Muscle of leg (tissue), 16 donors: ENCODE measurements at places on chromosomes 1 and 21. TPM values are rescaled to one million over a fixed set of nuclear protein-coding genes. Genes with fewer than 3 reads are reported as not detected.

SYT2 gene
- 0.04 TPM for total RNA-seq

TNNI3K gene
- 2.2 TPM for total RNA-seq

ACADM gene
- total RNA-seq: 59.8 TPM

FCER1A gene
- 0.49 TPM for total RNA-seq

NGF gene
- 3.2 TPM for total RNA-seq

GRCh38 chr1:202860744-202861419, 28.1 kb downstream of the RABIF start:
- H3K4me1 ChIP-seq: peaks cover 15% of the 10 kb centered on the region
- H3K27me3 ChIP-seq: no peaks in the 10 kb centered on the region
- H3K4me3 ChIP-seq: peak overlapping the region; percentile 72
- peak; percentile 25 for DNase-seq
- H3K27ac ChIP-seq: no peak overlapping the region

DNA sequence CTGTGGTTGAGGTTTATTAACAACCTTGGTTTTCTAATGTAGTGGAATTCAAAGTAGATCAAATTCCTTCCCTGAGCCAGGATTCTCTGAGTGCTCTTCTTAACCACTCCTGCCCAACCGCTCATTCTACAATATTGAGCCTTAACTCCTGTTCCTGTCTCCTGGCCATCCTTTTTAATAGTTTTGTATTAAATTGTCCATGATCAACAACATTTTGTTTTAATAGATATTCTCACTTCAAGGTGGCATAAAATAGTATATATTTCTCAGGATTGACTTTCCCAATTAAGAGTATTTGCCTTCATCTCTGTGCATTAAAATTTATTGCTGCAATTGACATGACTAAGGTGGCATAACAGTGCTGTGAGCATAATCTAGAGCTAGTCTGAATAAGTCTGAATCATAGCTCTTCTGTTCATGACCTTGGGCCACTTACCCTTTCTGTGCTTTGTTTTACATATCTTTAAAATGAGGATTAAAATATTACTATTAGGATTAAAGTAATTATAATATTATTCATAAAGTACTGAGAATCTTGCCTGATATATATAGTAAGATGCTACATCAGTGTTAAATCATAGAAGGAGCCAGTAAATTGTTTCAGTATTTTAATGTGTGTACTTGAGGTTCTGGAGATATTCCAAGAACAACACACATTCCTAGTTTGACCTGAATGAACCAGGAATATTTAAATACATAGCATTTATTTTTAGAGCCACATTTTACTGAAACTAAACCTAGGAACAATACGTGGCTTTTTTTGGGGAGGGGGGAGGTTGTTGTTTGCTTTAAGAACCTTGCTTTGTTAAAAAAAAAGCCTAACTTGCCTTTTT, 76.4 kb downstream of the ADGRL2 start:
- H3K36me3 ChIP-seq: no peaks in the 10 kb centered on the region
- no peak overlapping the region for H3K27ac ChIP-seq
- peaks cover 5% of the 10 kb centered on the region for H3K4me1 ChIP-seq
- H3K4me3 ChIP-seq: no peak overlapping the region
- no peak for DNase-seq
- H3K27me3 ChIP-seq: no peaks in the 10 kb centered on the region

GRCh38 chr1:87887100-87887499, 558.4 kb downstream of the LMO4 start:
- H3K27ac ChIP-seq: no peak overlapping the region
- H3K27me3 ChIP-seq: no peaks in the 10 kb centered on the region
- H3K4me1 ChIP-seq: no peaks in the 10 kb centered on the region
- H3K36me3 ChIP-seq: no peaks in the 10 kb centered on the region

- DNase-seq: no peak
- H3K27me3 ChIP-seq: no peaks in the 10 kb centered on the region
- no peaks in the 10 kb centered on the region for H3K36me3 ChIP-seq
- H3K27ac ChIP-seq: no peak overlapping the region
These were observed 2.8 kb downstream of the CD48 start for GRCh38 chr1:160708801-160709200.

DNA sequence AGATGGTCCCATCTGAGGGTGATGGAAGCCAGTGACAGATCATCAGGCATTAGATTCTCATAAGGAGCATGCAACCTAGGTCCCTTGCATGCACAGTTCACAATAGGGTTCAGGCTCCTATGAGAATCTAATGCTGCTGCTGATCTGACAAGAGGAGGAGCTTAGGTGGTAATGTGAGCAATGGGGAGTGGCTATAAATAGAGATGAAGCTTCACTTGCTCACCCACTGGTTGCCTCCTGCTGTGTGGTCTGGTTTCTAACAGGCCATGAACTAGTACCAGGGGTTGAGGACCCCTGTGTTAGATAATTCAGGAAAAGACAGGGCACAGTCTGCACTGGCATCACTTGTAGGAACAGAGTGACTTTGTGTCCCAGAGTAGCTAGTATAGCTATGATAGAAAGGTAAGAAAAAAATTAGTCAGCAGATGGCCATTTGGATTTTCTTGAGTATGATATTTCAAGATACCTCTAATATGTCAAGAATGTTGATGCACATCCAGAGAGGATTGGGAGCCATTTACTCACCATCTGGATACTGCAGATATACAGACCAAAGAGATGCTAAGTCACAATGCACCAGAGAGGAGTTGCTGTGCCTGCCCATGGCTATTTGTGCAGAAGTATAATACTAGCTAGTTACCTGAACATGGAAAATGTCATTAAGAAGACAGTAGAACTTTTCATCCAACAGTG, 53.6 kb downstream of the ADCY10 start:
- no peaks in the 10 kb centered on the region for H3K4me1 ChIP-seq
- H3K36me3 ChIP-seq: no peaks in the 10 kb centered on the region
- no peak overlapping the region for H3K4me3 ChIP-seq

- H3K4me1 ChIP-seq: peaks cover 14% of the 10 kb centered on the region
- H3K4me3 ChIP-seq: no peak overlapping the region
- peaks cover 18% of the 10 kb centered on the region for H3K36me3 ChIP-seq
- no peak for DNase-seq
- H3K27ac ChIP-seq: no peak overlapping the region
- peaks cover 2% of the 10 kb centered on the region for H3K27me3 ChIP-seq
These were observed 3.3 kb downstream of the URB1 start for GRCh38 chr21:32389337-32390015.

- peaks cover 3% of the 10 kb centered on the region for H3K27me3 ChIP-seq
- DNase-seq: no peak
- H3K4me3 ChIP-seq: no peak overlapping the region
- H3K4me1 ChIP-seq: no peaks in the 10 kb centered on the region
- no peak overlapping the region for H3K27ac ChIP-seq
These were observed 14.0 kb upstream of the PABPC4 start for GRCh38 chr1:39590546-39590945.

DNA sequence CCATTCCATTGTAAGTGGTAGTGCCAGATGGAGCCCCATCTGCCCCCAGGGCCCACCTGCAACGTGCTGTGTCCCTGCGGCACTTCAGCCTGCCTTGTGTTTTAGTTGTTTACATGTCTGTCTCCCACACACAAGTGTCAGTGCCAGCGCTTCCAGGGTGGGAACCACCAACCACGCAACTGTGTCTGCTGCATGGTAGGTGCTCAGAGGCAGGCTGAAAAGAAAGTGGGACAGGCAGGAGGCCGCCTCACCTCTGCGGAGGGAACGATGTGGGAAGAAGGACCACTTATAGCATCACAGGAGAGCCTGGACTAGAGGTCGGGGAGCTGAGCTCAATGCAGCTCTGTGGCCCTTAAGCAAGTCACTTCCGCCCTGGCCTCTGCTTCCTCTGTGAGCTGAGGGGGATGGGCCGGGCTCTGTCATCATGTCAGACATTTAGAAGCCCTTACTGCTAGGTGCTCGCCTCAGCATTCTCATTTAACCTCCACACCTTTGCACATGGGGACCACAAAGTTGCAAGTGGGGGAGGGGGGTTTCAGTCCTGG, 17.9 kb downstream of the SLC9A1 start:
- no peak overlapping the region for H3K4me3 ChIP-seq
- H3K36me3 ChIP-seq: peaks cover 4% of the 10 kb centered on the region
- no peaks in the 10 kb centered on the region for H3K27me3 ChIP-seq
- H3K4me1 ChIP-seq: peaks cover 48% of the 10 kb centered on the region

DNA sequence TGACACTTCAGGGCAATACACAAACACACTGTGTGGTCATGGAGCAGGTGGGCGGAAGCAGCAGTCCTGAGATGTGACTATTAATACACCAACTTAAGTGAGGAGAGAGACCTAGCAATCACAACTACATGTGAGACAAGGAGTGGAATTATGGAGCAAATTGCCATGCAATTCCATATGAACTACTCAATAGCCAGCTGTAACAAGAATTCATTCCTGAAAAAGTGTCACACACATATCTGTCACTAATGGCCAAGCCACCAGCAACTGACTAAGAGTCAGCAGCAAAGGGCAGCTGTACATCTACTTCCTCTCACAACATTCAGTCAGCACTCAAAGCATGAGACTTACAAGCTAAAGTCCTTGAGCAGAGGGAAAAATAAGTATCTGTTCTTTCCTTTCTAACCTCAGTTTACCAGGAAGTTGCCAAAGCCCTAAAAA, 46.2 kb downstream of the GPR3 start:
- DNase-seq: peak; percentile 58
- no peak overlapping the region for H3K4me3 ChIP-seq
- peak overlapping the region; percentile 73 for H3K27ac ChIP-seq
- no peaks in the 10 kb centered on the region for H3K27me3 ChIP-seq
- H3K4me1 ChIP-seq: peaks cover 36% of the 10 kb centered on the region
- H3K36me3 ChIP-seq: peaks cover 7% of the 10 kb centered on the region

DNA sequence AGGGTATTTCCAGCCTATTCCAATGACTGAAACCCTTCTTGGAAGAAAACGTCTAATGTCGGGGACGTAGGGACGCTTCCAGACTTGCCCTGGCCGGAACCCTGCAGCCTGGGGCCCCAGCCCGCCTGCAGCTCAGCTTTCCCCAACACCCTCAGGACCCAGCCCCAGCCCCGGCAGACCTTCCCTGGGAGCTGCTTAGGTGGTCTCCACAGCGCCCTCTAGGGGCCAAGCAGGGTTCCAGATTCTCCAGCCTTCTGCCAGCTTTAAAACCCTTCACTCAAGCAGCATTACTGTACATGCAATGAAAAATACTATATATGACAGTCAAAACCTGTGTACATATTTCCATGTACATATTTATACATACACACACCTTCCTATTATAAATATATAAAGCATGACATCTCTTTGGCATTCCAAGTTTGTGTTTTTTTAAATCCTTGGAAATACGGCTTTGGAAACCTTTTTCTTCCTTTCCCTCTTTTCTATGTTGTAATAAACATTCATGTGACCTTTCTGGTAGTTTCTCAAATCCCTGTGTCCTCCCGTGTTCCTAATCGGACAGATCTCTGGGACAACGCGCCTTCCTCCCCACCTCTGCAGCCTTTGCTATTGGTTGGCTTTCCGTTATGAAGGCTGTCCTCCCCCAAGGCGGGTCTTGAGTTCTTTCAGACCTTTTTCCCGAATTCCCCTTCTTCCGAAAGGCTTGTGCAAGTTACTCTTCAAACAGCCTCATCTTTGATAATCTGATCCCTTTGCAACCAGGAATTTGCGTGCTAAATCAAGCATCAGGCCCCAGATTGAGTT, 60.3 kb downstream of the STUM start:
- peak; percentile 67 for DNase-seq
- H3K4me3 ChIP-seq: no peak overlapping the region
- no peak overlapping the region for H3K27ac ChIP-seq
- peaks cover 39% of the 10 kb centered on the region for H3K4me1 ChIP-seq
- H3K36me3 ChIP-seq: no peaks in the 10 kb centered on the region

DNA sequence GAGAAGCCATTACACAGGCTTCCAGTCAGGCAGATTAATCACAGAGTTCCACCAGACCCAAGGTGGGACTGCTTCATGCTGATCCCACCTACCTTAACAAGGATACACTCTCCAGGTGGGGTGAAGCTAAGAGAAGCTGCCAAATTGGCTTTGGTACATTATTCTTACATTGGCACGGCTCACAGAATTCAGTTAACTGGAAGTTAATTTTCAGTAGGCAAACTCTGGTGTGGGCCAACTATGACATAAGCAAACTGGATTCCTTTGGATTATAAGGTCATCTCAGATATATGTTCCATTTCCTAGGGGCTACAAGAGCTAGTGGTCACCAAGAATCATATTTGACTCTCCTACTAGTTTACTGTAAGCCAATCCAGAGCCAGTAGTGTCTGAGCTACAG, 448.8 kb upstream of the BEND5 start:
- H3K36me3 ChIP-seq: no peaks in the 10 kb centered on the region
- no peaks in the 10 kb centered on the region for H3K4me1 ChIP-seq
- no peak for DNase-seq
- H3K4me3 ChIP-seq: no peak overlapping the region
- no peaks in the 10 kb centered on the region for H3K27me3 ChIP-seq

GRCh38 chr1:16018308-16018707, 465 bp upstream of the HSPB7 start:
- peak overlapping the region; percentile 53 for H3K4me3 ChIP-seq
- peak overlapping the region; percentile 97 for H3K27ac ChIP-seq
- H3K36me3 ChIP-seq: peaks cover 8% of the 10 kb centered on the region
- peaks cover 85% of the 10 kb centered on the region for H3K4me1 ChIP-seq
- DNase-seq: peak; percentile 46
- H3K27me3 ChIP-seq: peaks cover 18% of the 10 kb centered on the region

DNA sequence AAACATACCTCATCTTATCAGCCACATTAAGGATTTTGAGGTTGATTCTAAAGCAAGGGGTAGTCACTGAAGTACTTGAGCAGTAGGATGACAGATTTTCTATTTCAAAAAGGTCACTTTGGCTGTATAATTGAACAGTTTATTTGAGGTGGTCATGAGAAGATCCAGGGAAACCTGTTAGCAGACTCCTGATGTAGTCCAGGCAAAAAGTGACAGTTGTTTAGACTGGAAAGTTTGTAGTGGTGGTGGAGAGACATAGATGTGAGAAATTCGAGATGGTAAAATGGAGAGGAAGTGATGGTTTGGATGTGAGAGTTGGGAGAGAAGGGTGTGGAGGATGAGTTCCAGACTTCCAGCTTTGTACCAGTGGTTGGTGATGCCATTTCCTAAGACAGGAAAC, 7.5 kb downstream of the FAM163A start:
- peaks cover 4% of the 10 kb centered on the region for H3K4me1 ChIP-seq
- peaks cover 18% of the 10 kb centered on the region for H3K27me3 ChIP-seq
- no peak for DNase-seq
- H3K36me3 ChIP-seq: no peaks in the 10 kb centered on the region
- H3K4me3 ChIP-seq: no peak overlapping the region
